HT1080 (cell line): ENCODE measurements at places on chromosomes 7 and 10.

- DNase-seq, result no peak
These were observed 27.7 kb downstream of the NCAPG2 start for GRCh38 chr7:158676906-158677305.

GRCh38 chr10:57716884-57717283, 550.8 kb downstream of the IPMK start:
- peak; percentile 38 for DNase-seq

GRCh38 chr10:126691456-126691855, 21.0 kb upstream of the C10orf90 start:
- no peak for DNase-seq

- no peak for DNase-seq
These were observed 225.2 kb upstream of the TAC1 start for GRCh38 chr7:97506728-97507127.

- DNase-seq, result no peak
These were observed 172.2 kb downstream of the SH2D4B start for GRCh38 chr10:80709866-80710265.

GRCh38 chr7:122467661-122468449, 163.3 kb upstream of the FEZF1 start:
- no peak for DNase-seq
